Body of pancreas (tissue), 4 donors: ENCODE measurements at places on chromosomes 4 and X. TPM values are rescaled to one million over a fixed set of nuclear protein-coding genes. Genes with fewer than 3 reads are reported as not detected.

The IRAK1 gene
- 51.6 TPM for total RNA-seq

The REELD1 gene
- total RNA-seq, result 0.78 TPM

The RNF150 gene
- 2.3 TPM for total RNA-seq

The TMPRSS11F gene
- not detected for total RNA-seq

The DCAF12L2 gene
- total RNA-seq, result not detected

The FAM9B gene
- not detected for total RNA-seq

The CDKL5 gene
- 5.7 TPM for total RNA-seq

The AREG gene
- 4.9 TPM for total RNA-seq
